Kasumi-1 (cell line): ENCODE measurements at places on chromosomes 4 and X.

DNA sequence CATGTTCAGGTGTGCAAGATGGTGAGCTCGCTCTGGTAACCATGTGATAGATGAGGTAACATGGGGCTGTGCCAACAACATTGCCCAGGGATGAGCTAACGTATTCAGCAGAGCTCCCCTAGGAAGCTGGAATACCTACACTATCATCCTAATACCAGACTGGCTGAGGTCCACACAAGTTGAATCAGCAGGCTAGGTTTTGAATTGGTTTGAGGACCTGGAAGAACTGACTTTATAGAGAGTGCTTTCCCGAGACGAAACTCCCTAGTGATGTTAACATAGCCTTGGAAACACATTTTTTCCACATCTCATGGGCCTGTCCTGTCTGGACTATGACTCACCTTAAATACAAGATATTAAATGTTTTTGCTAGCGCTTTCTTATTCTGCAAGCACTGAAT is 56.7 kb downstream of the IGFBP7 start:
- DNase-seq = no peak

- no peak for DNase-seq
Measured at GRCh38 chr4:112277220-112277619, 8.5 kb downstream of the TIFA start.

DNA sequence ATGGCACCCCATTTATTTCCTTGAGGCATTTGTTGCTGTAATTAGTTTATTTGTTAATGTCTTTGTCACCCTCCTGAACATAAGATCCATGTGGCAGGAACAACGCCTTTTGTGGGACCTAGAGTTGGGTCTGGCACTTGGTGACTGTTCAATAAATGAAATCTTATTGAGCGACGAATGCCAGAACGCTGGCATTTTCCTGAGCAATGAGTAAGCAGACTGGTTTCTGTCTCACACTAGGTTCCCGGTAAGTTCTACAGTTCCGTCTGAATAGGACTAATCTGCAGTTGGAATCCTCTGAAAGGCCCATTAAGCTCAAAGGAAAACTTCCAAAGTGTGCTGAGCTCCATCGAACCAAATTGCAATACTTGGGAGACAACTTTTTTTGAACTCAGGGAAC is 49.2 kb downstream of the GATB start:
- DNase-seq = no peak

DNA sequence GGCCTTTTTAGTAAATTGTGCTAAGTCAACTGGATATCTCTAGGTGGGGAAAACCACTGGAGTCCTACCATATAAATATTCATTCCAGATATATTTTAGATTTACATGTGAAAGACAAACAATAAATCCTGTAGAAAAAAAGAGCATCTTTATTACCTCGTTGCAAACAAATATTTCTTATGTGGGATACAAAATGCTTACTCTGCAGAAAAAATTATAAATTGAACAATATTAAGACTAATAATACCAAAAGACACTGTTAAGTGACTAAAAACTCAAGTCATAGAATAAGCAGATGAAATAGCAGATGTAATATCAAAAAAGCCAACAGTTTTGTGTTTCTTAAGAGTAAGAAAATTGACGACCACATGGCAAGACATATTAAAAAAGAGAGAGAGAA is 43.8 kb downstream of the SULT1B1 start:
- DNase-seq = no peak
